Activated T-cell treated with anti-CD3 and anti-CD28 coated beads for 4 hours (primary cell): ENCODE measurements at places on chromosomes 13 and 19.
A peak's percentile ranks its signal among the peaks of the same experiment; 100 is the strongest.

DNA sequence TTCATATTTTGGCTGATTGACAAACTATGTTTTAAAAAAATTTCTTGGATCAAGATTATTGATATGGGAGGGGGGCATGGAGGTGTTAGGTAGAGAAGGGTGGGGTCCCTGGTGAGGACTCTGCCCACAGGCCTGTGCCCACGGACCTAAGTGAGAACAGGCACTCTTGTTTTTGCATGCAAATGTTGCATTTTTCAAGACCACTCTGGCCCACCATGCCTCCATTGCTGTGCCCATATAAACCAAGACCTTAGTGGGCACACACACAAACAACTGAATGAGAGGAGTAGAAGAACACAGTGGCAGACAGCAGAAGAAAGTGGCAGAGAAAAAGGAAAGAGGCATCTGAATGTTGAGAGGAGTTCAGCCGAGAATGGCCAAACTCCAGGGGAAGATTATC, 69.6 kb upstream of the ZNF98 start:
- no peak for DNase-seq

DNA sequence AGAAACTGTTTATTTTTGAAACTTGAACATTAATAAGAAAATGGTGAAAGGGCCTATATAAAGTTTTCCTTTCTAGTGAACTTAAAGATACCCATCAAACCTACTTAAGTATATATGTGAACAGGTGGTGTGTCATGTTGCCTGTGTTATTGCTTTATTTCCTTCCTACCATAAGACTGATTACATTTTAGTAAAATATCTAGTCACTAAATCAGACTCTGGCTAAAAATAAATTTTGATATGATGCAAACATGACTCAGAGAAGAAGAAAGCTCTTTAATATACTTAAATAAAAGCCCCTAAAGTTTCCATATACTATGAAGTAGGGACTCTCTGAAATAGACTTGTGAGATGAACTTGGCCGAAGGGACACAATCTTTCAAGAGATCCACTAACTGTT, 35.1 kb upstream of the FBXL3 start:
- no peak for DNase-seq

GRCh38 chr13:67369895-67370660, 139.9 kb upstream of the PCDH9 start:
- DNase-seq: no peak

DNA sequence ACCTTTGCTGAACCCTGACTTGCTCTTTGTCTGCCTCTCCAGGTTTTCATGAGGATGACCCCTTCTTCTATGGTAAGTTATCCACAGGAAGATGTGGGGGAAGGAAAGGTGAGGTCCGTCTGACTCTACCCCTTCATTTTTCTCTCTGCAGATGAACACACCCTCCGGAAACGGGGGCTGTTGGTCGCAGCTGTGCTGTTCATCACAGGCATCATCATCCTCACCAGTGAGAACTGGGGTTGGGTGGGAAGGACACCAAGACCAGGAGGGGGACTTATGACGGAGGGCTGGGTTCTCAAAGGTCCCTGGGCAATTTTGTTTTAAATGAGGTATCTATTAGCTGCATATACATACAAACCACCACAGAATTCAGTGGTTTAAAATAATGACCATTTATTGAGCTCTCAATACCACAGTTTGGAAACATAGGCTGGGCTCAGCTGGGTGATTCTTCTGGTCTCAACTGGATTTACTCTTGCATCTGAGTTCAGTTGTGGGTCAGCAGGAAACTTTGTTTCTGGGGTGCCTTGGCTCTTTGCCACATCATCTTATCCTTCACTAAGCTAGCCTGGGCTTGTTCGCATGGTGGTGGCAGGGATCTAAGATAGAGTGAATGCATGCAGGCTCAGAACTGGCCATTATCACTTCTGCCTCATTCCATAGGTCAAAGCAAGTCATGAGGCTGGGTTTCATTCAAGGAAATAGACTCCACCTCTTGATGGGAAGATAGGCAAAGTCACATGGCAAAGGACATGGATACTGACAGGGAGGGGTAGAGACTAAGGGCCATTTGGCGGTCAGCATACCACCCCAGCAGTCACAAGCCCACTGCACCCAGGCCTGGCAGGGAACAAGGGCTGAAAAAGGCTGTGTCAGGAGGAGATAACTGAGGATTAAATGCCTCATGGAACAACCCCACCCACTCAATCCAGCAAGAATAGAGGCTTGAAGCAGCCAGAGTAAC, 11.8 kb downstream of the FXYD5 start:
- DNase-seq: no peak

- peak; percentile 23 for DNase-seq
Observed at GRCh38 chr13:27170516-27171243, 931 bp downstream of the USP12 start.
